Kasumi-1 (cell line): ENCODE measurements at places on chromosomes 3 and 15.

- no peak for DNase-seq
These were observed 110.8 kb downstream of the IGF2BP2 start for GRCh38 chr3:185714085-185714484.

- no peak for DNase-seq
These were observed 459.6 kb downstream of the NLGN1 start for GRCh38 chr3:173857154-173857553.

- peak; percentile 14 for DNase-seq
These were observed 1.5 kb downstream of the CMTM6 start for GRCh38 chr3:32500880-32501782.

- DNase-seq = peak; percentile 73
These were observed 14.4 kb downstream of the RNU5B-1 start for GRCh38 chr15:65318870-65319356.

- DNase-seq = no peak
These were observed 208.0 kb upstream of the BHLHE40 start for GRCh38 chr3:4771243-4771642.

DNA sequence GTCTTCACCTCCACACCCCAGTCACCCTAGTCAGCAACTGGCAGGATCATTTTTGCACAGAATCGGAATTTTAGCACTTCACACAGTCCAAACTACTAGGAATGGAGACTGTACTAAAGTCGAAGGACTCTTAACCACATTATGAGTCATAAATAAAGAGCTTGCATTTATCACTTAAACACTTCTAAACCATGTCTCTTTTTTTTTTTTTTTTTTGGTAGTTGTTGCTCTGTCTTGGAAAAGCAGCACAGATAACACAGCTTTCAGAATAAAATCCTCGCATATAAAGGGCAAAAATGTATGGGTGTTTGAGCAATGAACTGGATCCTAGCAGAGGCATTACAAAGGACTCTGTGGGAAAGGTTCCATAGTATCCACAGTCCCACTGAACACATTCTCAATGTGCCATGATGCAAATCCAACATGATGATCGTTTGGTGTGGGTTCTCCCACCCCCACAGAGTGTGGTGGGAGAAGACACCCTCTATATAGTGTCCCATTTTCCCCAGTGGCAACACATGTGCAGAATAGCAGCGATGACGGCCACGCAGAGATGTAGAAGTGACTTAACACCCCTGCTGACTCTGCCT lies 47.1 kb downstream of the FOXP1 start:
- peak; percentile 16 for DNase-seq

DNA sequence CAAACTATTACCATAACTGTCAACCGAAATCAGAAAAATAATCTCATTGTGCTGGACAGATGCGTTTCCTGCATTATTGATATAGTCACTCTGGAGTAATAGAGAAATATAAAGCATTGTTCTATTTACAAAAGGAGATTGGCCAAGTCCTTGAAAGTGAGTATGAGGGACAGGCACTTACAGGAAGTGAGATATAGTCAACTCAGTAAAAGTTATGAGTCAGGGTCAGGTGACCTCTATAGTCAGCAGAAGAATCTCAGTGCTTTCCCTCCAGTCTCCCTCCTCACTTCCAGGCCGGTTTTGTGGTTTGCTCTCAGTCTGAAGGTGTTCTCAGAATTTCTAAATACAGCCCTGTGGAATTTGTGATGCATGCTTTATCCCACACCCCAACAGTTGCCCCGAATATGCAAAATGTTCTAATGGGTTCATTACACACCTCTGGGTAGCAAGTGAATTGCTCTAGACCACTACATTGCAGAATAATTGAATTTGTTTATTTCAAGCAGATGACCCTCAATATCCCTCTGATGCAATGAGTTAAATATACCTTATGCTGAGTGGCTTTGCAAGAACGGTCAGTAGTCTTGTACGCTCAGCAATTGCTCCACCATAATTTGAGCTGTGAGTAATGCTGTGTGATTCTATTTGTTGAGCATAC lies 787.7 kb downstream of the MCTP2 start:
- no peak for DNase-seq

GRCh38 chr3:151283907-151284461 lies 5.6 kb upstream of the P2RY14 start:
- no peak for DNase-seq

- DNase-seq = peak; percentile 54
These were observed 80.8 kb upstream of the IL12A start for GRCh38 chr3:159907828-159908227.

DNA sequence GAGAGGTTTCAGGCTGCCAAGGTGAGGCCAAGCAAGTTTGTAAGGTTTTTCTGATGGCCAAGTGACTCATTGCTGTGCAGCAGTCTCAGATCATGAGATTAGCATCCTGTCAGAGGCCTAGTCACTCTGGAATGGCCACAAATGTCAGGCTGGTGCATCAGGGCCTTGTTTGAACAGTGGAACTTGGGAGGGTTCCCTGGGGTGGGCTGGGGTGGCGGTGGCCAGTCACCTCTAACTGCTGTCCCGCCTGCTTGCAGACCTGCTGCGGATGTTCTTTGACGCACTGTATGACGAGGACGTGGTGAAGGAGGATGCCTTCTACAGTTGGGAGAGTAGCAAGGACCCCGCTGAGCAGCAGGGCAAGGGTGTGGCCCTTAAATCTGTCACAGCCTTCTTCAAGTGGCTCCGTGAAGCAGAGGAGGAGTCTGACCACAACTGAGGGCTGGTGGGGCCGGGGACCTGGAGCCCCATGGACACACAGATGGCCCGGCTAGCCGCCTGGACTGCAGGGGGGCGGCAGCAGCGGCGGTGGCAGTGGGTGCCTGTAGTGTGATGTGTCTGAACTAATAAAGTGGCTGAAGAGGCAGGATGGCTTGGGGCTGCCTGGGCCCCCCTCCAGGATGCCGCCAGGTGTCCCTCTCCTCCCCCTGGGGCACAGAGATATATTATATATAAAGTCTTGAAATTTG lies 2.8 kb upstream of the FAM131A start:
- DNase-seq = no peak

DNA sequence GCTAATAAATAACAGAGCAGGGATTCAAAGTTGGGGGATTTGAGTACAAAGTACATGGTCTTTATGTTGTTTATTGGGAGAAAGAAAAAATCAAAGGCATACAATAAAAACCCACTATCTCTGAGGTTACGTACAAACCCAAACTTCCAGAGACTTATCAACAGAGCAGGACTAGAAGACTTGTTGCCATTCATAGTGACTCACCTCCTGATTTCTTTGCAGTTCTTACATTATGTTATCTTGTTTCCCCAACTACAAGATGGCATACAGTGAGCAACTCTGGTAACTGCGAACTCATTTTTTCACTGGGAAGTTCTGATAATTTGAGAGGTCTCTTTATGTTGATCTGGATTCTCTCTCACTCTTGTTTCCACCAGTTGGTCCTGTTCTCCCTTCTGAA lies 80.6 kb upstream of the ETV5 start:
- DNase-seq = no peak

DNA sequence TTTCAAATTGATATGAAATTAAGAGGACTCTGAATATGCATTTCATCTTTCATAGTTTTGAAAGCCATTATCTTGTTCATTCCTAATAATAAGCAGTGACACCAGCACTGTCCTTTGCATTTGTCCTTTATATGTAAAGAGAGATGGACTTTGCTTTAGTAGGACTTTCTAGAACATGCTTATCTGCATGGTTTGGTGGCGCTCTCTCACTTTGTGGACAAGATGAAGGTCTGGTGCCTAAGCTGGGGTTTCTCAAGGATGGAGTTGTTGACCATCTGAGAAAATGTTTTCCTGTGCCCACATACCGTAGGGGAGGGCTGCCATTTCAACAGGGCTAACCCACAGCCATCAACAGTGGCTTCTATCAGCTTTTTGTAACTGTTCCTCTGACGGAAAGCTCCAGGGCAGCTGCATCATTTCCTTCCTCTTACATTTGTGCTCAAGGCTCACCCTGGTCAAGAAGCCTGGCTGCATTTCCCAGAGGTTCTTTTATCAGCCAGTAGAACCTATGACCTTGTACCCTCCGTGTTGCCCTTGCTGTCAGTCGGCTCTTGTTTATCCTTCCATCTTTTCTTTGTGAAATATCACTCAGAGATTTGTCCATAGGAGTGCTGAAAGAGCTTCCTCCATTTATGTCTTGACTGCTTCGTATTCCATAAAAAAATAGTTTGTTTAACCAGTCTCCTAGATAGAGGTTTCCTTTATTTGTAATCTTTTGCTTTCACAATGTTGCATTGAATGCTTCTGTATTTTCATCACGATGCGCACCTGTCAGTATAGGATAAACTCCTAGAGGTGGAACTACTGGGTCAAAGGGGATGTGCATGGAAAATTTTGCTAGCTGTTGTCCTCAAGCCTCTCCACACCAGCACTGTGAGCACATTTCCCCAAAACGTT lies 44.6 kb downstream of the ABHD2 start:
- DNase-seq = peak; percentile 87

GRCh38 chr3:151556596-151556995 lies 95.7 kb upstream of the IGSF10 start:
- DNase-seq = peak; percentile 34

DNA sequence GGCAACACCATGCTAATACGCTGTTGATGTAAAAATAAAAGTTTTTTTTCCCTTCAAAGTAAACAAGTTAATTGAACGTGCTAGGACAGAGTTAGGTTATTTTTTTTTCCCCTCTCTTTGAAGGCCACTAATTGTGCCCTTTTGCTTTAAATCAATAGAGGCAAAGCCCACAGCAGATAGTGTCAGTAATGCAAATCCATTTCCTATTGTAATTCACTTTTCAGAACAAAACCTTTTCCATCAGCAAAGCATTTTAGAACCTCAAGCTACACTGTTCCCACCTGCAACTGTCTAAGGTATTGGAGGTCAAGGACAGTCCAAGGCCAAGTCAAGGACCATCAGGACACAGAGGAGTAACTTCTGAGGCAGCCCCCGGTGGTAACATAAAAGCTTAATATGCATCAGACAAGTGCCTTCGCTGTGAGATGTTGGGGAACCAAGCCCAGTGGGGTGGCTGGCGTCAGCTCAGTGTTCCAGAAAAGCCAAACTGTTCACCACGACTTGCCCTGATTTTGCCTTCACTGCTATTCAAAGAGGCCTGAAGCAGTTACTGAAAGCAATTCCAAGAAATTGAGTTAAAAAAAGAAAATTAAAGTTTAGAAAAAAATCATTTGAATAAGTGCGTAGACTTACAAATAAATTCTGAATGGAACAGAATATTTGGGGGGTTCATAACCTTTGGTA lies 65.8 kb upstream of the ICE2 start:
- no peak for DNase-seq

DNA sequence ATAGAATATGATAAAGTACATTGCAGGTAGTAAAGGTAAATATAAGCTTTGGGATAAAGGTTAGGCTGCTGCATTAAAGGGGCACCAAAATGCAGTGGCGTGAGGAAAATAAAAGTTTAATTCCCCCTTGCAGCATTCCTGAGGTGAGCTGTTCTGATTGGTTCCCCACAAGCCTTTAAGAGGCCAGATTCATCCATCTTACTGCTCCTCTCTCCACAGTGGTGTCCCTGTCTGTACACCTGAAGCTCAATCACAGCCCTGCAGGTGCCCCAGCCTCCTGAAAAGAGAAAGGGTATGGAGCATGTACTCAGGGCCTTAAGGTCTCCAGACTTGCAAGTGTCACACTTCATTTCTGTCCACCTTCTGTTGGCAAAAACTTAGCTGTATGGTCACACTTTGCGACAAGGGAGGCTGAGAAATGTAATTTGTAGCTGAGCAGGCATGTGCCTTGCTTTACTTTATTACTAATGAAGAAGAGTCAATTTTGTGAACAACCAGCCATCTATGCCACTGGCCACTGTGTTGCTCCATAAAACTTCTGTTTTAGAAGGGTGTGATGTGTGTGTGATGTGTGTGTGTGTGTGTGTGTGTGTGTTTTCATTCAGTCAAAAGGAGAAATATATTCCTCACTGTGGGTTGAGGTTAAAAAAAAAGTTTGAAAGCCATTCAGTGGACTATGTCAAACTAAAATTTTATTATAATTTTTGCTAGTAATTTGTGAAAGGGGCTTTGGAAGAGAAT lies 12.8 kb downstream of the LACTB start:
- no peak for DNase-seq

- DNase-seq = no peak
These were observed 322.6 kb upstream of the FRG2C start for GRCh38 chr3:75341324-75342067.

DNA sequence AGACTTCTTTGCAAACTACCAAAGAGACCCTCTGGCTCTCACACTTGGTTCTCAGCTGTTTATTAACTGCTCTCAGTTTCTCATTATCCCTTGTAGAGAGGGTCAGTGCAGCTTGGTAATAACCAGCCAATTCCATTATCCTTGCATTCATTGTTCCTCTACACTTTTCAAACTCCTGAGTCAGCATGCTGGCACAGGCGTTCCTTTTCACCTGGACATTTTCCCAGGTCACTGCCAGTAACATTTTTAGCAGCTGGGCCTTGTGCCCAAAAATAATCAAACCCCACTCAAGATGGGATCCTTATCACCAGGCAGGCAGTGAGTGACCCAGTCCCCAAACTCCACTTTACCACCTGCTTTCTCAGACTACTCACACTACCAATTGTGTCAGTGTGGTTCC lies 4.8 kb upstream of the SUMF1 start:
- DNase-seq = no peak

DNA sequence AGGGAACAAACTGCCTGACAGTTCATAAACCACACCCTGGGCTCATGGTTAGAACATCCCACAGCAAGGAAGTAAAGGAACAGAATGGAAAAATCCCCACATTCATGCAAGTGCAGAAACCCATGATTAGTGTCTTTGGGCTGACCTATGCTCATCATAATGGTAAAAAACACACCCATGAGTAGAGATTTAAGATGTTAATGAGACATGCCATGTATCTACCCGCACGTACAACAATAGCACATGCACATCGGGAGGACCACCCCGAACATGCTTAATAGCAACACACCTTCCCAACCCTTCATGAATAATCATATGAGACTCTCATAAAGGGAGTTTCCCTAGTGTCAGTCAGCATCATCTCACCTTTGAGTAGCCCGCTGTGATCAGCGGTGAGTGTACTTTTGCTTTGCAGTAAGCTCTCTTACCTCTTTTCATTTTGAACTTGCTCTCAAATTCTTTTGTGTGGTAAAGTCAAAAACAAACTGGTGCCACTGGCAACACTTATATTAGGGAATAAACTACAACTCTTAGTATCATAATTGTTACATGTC lies 23.2 kb downstream of the ZBED2 start:
- DNase-seq = no peak

- no peak for DNase-seq
These were observed 41.4 kb downstream of the ZNF860 start for GRCh38 chr3:32022947-32023346.
